ENCODE measurements at places on chromosomes 6 and 20. TPM values are rescaled to one million over a fixed set of nuclear protein-coding genes. Genes with fewer than 3 reads are reported as not detected.

GRCh38 chr6:165986311-165986913 lies 181.2 kb downstream of the TBXT start:
- no peak for DNase-seq

GRCh38 chr6:43125555-43125954 lies 45.5 kb upstream of the SRF start:
- no peak for DNase-seq

Gene HLA-DRB1
- 39.3 TPM for total RNA-seq

- no peak for DNase-seq
Observed at GRCh38 chr6:72524011-72524645, 97.7 kb upstream of the KCNQ5 start.
